ENCODE measurements at places on chromosomes 7 and 10.

- no peak for DNase-seq
These were observed 13.6 kb upstream of the GHRHR start for GRCh38 chr7:30950197-30950596.

- no peak for DNase-seq
These were observed 175.8 kb upstream of the LYZL1 start for GRCh38 chr10:29112827-29113615.

GRCh38 chr10:28411648-28412047 lies 108.8 kb upstream of the MPP7 start:
- no peak for DNase-seq

GRCh38 chr7:133746847-133747246 lies 380.3 kb upstream of the LRGUK start:
- no peak for DNase-seq

DNA sequence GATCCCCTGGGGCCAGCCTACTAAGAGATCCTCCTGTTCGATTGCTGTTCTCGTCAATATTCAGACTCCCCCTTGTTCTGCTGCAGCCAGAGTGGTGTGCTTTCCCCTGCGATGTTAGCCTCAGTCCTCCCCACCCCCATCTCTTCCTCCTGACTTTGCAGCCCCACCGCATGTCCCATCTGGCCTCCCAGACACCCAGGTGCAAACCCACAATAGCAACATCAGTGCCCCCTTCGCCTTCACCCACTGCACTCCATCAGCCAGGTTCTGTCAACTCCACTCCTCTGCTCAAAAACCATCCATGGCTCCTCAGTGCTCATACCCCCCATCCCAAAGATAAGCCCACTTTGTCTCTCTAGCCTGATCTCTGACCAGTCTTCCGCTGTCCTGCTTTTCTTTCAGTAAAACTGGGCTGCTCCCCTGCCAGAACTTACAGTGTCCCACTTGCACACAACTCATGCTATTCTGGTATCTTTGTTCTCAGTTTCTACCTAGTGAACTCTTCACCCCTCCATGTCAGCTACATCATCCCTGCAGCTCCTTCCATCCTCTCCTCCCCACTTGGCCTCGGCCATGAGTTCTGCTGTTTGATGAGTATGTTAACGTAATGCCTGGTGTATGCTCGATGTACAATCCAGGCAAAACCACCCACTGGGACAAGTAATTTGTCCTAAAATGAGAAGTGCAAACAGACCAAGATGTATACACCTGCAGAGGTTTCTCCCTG lies 26.6 kb downstream of the COL13A1 start:
- no peak for DNase-seq
